ENCODE measurements at places on chromosomes 11 and 22.

DNA sequence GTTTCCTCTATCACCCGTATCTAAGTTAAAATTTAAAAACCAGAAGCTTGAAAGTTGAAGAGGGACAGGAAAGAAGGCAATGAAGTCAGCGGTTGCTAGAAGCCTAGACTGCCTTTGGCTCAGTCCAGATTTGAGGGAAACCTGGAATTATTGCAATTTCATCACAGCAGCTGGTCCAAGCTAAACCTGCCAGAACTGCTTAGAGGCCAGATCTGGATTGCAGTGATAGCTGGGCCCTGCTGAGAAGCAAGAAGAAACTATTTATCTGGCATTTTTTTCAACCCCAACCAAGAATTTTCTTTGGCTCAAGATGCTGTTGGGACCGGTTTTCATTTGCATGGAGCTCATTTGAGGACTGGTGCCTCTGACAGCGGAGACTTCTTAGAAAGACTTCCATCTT, 121.5 kb upstream of the TEAD1 start:
- no peak for DNase-seq

GRCh38 chr11:121063728-121064127, 37.3 kb upstream of the TECTA start:
- no peak for DNase-seq

- no peak for DNase-seq
These were observed 110.3 kb downstream of the ARHGAP20 start for GRCh38 chr11:110601936-110602335.

- no peak for DNase-seq
These were observed 379.5 kb downstream of the ETS1 start for GRCh38 chr11:128207861-128208321.

DNA sequence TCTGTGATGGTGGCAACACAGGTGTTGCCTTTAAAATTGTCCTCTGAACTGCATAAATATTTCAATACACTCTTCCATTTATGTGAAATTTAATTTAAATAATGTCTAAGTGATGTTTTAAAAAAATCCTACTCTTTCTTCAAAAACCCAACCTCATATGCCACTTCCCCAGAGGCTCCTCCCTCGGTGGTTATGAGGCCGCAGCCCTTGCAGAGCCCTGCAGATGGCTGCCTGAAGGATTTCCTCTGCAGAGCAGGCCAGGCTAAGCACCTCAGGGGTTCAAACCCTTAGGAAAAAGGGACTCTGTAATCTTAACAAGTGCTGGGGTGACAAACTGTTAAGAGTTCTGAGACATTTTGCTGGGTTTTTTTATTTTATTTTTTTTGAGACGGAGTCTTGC, 25.2 kb downstream of the MORC2 start:
- no peak for DNase-seq

DNA sequence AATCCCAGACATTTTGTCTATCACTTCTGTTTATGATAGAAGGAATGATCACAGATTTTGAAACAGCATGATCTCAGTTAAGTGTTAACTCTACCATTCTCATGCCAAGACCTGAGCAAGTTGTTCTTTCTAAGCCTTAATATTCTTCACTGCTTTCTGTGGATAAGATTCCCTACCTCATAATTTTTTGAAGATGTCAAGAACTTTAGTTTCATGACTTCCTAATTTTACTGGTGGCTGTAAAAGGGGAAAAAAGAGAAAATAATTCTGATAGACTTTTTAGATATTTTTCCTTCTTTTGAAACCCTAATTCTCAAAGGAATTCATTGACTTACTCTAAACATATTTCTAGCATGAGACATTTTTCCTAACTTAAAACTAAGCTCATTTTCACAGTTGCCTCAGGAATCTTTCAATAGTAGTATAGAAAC, 520.0 kb upstream of the LUZP2 start:
- no peak for DNase-seq

GRCh38 chr11:132941024-132941646, 591.2 kb downstream of the OPCML start:
- no peak for DNase-seq

DNA sequence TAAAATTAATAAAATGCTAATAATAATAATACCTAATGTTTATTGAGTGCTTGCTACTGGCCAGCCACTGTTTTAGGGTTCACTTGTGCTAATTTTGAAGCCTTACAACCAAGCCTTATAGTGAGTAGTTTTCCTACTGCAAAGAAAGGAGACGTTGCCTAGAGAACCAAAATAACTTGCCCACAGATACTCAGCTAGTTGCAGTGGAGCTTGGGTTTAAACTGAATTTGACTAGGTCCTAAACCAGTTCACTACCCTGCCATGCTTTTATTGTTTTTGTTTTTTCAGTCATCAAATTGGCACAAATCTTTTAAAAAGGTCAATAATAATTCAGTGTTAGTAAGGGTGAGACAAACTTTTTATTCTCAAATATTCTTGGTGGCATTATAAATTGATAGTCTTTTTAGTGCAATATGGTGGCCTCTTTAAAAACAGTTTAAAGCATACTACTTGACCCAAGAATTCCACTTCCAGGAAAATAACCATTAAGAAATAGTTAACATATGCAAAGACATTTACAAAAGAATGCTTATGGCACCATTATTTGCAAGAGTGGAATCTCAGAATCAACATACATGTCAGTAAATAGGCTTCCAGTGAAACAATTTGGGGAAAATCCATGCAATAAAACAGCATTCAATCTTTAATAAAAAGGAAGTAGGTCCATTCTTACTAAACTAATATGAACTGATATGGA, 90.2 kb downstream of the OPCML start:
- DNase-seq, result no peak

- DNase-seq, result no peak
These were observed 1235.7 kb downstream of the BRD1 start for GRCh38 chr22:48592066-48592345.

DNA sequence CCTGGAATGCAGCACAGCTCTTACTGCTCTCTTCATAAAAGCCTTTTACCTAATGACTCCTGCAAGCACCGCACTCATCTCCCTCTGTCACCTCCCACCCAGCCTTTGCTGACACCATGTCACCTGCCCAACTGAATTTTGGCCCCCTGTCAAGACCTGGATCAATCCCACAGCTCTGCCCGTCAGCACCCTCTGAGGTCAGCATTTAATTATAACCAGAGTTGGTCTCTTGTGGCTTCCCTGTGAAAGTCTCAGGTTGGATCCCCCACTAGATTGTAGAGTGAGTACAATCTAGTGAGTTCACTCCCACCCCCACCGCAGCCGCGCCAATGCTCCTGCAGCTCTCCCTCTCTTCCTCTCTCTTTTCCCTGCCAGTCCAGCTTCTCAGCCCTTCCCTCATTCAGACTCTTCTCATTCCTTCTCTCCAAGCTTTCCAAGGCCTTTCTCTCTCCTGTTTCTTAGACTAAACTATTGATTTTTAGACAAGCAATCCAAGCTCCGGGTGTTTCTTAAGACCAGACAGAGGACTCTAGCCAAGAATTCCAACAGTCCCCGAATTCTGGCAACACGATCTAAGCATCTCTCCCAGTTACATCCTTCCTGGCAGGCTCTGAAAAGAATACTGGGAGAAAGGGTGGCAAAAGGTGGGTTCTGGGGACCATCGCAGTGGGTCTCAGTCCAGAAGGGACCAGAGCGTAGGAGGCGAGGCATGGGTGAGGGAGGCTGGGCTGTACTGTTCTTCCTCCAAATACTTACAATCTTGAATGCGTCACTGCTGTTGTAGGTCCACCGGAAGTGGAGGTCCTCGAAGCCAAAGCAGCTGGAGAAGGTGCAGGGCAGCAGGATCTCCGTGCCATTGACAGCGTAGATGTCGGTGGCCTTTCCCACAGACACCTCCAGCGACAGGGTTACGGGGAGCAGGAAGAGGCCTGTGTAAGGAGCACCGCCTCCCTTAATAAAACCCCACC, 8.0 kb downstream of the SCN4B start:
- no peak for DNase-seq

- no peak for DNase-seq
These were observed 6.0 kb downstream of the P2RX6 start for GRCh38 chr22:21020802-21021429.

DNA sequence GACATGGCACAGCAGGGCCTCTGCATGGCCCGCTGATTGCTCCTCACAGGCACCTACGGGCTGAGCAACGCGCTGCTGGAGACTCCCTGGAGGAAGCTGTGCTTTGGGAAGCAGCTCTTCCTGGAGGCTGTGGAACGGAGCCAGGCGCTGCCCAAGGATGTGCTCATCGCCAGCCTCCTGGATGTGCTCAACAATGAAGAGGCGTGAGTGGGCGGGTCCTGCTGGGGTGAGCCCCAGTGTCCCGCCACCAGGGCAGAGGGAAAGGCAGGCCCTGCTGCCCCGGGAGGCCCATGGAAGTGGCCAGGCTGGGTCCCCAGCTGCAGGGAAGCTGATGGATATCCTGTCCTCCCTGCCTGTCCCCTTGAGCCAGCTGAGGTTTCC, 18.6 kb upstream of the DGCR8 start:
- DNase-seq, result no peak

- no peak for DNase-seq
These were observed 423.0 kb downstream of the TENM4 start for GRCh38 chr11:79017811-79018210.

- DNase-seq, result no peak
These were observed 635.4 kb downstream of the BRD1 start for GRCh38 chr22:49192180-49192856.

DNA sequence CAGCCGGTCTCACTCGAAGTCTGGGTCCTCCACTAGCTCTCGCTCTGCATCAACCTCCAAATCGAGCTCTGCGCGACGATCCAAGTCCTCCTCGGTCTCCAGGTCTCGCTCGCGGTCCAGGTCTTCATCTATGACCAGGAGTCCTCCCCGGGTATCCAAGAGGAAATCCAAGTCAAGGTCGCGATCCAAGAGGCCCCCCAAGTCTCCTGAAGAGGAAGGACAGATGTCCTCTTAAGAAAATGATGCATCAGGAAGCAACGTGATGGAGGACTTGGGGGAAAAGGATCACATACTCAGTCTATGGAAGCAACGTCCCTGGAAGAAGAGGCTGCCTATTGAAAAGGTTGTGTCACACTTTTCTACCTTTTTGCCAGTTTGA, 1.1 kb downstream of the SRSF8 start:
- no peak for DNase-seq

DNA sequence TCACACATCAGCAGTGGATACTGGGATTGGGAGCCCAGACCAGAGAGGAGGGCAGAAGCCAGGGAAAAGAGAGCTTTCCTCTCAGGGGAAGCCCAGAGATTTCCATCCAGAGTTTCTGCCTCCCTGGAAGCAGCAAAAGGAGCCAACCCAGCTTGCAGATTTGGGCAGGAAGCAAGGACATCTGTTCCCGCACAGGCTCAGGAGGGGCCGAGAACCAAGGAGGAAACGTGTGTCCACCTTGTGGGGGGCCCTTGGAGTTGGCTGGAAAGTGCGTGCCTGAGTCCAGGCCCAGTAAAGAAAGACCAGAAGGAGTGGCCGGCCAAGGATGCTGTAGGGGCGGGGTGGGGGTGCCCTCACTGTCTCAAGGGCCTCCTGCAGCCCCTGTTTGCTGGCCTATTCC, 6.0 kb upstream of the NPTXR start:
- no peak for DNase-seq

GRCh38 chr11:26204101-26204500, 127.8 kb upstream of the ANO3 start:
- DNase-seq, result no peak

GRCh38 chr11:124748481-124749343, 3.3 kb downstream of the VSIG2 start:
- DNase-seq, result no peak

- DNase-seq, result no peak
These were observed 25.4 kb downstream of the KCNJ4 start for GRCh38 chr22:38429499-38430068.

DNA sequence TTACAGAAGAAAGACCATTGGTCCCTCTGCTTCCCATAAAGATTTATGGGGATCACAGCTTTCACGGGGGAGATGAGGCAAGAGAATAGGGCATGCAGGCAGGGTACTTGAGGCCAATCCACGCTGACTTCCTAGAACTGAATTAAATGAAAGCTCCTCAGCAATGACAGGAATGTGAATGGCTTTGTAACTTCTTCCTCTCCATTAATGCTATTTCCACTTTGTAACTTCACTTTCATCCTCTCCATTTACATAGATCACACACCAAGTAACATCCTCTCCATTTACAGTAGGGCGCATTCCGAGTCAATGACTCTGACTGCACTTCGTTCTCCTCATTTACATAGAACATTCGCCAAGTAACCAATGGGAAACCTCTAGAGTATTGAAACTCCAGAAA, 89.8 kb downstream of the PIWIL4 start:
- no peak for DNase-seq

- no peak for DNase-seq
These were observed 980.5 kb upstream of the CNTN5 start for GRCh38 chr11:98040061-98040808.

GRCh38 chr22:38212442-38212841, 10.6 kb downstream of the MAFF start:
- DNase-seq, result no peak

GRCh38 chr11:20479513-20479912, 92.0 kb downstream of the PRMT3 start:
- DNase-seq, result no peak

- no peak for DNase-seq
These were observed 27.0 kb downstream of the SPATA19 start for GRCh38 chr11:133818302-133818701.

DNA sequence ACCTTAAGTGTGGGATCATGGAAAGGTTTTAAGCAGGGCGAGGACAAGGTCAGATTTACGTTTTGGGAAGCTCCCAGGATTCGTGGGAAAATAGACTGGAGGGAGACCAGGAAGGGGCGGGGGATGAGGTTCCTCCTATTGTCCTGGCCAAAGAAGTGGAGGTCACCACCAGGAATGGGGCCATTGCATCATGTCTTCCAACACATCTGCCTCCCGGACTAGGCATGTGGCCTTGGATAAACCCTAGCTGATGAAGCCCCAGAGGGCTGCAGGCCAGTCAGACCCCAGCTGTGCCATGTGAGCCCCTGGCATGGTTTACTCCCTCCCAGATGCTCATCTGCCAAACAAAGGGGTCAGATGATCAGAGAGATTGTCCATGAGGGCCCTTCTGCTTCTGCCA, 11.5 kb upstream of the YWHAH start:
- no peak for DNase-seq

DNA sequence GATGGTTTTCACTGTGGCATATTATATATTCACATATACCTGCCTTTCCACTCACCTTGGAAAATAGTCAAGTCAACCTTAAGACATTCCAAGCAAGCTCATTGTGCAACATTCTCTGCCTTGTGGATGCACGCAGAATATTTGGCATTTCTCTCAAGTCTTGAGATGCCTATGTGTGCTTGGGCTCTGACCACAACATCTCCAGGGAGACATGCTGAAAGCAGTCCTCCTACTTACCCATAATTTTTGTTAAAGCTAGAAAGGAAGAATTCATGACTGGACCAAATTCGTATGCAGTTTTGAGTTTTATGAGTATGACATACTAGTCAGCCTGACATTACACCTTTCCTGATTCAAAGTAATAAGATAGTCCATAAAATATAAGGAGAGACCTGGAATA, 684.0 kb downstream of the OPCML start:
- no peak for DNase-seq

DNA sequence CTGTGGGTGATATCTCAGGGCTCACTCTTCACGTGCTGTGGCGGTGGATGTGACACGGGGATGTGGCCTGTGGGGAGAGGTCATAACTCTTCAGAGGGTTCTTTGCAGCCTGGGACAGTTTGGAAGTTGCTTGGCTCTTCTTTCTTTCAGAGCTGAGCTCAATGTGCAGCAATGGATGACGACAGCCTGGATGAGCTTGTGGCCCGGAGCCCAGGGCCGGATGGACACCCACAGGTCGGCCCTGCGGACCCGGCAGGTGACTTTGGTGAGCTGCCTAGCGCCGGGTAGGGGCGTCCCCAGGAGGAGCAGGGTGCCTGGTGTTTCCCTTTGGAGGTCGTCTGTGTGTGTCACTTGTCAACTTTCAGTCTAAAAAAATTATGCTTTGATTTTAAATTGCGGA, 5.1 kb downstream of the PHRF1 start:
- no peak for DNase-seq

Measured in stimulated activated CD4-positive, alpha-beta T cell treated with anti-CD3 and anti-CD28 coated beads, Interleukin-15, amount 100 ng/mL, for 1 hour (primary cell).